Adipocyte (in vitro differentiated cells): ENCODE measurements at places on chromosomes 6 and 20.
A peak's percentile ranks its signal among the peaks of the same experiment; 100 is the strongest.

DNA sequence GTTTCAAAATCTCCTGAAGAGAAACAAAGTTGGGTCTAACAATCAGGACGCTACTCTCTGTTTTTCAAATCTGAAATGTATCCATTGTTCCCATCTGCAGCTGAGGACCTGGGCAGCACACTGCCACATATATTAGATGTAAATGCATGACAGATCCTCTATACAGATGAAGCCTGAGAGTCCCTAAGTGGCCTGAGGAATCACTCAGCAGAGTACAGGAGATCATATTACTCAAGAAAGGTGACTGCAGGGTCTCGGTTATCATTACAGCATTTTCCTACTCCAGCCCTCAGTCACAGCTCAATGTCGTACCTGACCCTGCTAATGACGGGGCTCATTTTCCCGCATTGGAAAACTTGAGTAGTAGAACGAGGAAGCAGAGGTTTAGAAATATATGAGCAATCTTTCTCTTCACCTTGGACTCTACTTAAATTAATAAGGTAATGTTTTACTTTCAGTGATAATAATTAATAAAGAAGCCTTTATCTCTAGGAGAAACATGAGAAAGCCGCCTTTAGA is 256.2 kb upstream of the IRAK1BP1 start:
- no peak for DNase-seq

- DNase-seq: no peak
Observed at GRCh38 chr6:160735523-160735922, 33.5 kb downstream of the PLG start.

- DNase-seq: no peak
Observed at GRCh38 chr6:105786890-105787655, 299.1 kb upstream of the PRDM1 start.

DNA sequence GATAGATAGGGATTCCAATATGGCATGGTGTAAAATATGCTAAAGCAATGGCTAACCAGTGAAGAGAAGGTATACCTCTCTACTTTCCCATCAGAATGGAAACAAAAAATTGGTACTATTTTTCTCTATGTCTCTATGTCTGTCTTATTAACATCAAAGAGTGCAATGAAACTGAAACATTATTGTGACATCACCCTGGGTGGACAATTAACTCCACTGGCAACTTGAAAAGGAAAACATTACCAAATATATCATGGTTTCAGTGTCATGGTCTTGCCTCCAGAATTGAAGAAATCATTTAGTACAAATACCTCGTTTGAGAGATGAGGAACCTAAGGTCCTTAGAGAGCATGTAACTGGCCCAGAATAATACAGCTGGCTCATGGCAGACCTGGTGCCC is 1132.5 kb upstream of the MAP3K7 start:
- DNase-seq: no peak

GRCh38 chr6:104750449-104750848 is 109.3 kb downstream of the HACE1 start:
- DNase-seq: no peak

- DNase-seq: no peak
Observed at GRCh38 chr6:38355519-38355918, 284.2 kb downstream of the BTBD9 start.

- peak; percentile 95 for DNase-seq
Observed at GRCh38 chr6:37137201-37138090, 32.5 kb upstream of the PIM1 start.

DNA sequence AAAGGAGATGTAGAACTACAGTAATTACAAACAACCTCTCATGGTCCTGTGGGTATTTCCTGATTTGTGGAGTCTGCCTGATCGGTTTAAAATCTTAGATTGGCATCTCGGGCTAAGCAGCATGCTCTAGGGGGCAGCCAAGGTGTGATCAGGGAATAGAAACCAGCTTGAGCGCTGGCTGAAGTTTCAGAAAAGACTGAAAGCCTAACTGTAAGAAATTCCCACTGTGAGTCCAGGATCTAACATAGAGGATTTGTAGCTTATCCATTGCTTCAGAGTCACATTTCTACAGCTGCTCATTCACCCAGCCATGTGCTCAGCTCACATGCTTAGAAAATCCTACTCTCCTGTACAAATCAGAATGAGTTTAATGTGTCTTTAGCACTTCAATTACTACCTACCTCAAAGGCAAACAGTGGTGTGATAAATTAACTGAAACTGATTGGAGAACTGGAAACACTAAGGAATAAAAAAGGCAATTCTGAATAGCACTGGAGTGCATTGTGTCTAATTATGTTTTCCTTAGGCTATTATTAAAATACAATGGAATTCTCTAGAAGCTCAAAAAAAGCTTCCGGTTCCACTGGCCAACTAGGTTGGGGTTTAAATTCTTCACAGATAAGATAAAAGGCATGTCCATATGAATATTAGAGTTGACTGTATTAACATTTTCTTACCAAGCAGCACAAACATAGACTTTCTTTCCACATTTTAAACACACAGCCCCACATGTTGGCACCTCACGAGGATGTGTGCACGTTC is 73.8 kb upstream of the MPC1 start:
- no peak for DNase-seq

DNA sequence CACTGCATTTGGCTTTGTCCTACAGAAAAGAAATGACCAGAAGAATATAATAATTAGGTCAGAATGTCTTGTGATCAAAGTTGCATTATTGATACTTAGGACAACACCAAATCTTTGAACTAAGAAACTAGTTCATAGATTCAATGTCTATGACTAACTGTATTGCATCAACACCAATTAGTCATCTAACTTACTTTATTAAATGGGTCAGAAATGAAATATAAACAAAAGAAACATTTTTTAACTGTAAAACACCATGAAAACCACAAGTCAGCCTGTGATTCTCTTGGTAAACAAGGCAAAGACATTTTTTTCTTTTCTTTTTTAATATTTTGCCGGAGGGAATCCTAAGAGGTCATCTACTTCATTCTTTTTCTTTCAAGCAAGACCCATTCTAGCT is 114.1 kb upstream of the HDDC2 start:
- peak; percentile 37 for DNase-seq

DNA sequence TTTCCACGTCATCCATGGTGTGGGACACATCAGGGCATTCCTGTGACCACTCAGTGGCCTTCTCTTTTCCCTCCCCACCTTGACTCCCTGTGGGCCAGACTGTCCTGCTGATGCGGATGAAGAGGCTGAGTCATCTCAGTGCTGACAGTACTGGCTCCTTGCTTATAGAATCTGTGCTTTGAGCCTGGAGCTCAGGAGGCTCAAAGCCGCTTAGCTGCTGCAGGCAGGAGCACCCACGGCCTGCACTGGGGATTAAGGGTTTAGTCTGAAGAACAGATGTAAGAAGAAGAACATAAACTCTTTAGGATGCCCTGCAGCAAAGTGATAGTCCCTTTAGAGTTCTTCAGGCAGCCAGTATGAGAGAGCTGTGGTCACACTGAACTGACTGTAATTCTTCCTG is 642.0 kb upstream of the CHD6 start:
- DNase-seq: no peak

DNA sequence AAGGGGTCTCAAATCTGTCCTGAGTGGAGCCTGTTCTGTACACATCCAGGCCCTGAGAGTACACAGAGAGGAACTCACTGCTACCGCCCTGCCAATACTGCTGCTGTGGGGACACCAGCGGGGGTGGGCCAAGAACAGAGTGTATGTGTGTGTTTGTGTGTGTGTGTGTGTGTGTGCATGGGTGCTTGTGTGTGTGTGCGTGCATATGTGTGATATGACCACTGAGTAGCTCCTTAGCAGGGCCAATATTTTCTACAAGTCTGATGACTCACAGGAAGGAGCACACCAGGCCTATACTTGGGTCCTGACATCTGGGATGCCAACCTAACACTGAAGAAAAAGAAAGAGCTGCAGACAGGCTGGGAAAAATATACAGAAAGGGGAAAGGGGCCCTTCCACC is 1.4 kb downstream of the RAET1E start:
- DNase-seq: peak; percentile 13

GRCh38 chr20:37296371-37296770 is 6.9 kb downstream of the MANBAL start:
- DNase-seq: no peak

DNA sequence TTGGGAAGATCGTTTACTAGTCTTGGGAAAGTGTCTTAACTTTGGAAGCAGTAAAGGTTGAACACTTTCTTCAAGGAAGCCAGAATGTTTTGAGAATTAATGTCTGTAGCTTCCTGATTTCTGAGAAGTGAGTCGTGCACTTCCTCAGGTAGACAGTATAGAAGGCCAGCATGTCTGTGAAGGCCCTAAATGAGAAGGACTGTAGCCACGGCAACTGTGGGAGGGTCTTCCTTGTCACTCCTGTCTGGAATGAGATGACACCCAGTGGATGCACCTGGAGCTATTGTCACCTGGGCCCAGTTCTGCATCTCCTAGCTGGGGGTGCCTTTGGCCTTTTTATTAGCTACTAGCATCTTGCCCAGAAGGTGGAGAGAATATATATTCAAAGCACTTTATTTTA is 8.8 kb downstream of the STX16 start:
- no peak for DNase-seq

GRCh38 chr6:125257351-125257750 is 44.4 kb downstream of the HDDC2 start:
- DNase-seq: no peak

- DNase-seq: peak; percentile 71
Observed at GRCh38 chr6:24719125-24719971, at the start of gene C6orf62. Gene C6orf62, minus strand, starts transcription at chr6:24719154. Its CDS starts 486 bp downstream, at chr6:24718668.

DNA sequence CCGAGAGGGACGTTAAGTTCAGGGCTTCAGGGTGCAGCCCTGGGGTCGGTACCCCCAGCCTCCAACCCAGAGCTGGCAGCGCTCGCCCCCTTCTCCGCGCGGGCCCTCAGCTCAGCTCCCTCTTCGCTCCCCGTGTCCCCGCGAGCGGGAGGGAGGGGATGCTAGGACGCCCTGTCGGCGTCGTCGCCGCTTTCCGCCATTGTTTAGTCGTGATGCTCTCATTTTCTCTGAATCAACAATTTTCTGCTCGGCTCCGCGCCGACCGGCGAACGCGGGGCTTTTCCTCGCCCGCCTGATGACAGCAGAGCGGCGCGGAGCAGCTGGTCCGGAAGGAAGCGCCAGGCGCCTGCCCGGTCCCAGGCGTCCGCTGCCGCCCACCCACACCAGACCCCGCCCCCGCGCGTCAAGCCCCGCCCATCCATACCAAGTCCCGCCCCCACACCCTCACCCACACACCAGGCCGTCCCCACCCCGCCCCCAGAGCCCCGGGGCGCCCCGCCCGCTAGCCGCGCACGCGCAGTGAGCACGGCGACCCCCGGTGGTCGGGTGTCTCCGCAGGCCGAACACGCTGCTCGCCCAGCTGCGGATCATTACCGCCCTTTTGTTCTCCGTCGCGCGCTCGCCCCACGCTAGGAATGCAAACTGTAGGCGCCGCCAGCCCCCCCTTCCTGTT is 50.1 kb upstream of the SLC32A1 start:
- peak; percentile 71 for DNase-seq

DNA sequence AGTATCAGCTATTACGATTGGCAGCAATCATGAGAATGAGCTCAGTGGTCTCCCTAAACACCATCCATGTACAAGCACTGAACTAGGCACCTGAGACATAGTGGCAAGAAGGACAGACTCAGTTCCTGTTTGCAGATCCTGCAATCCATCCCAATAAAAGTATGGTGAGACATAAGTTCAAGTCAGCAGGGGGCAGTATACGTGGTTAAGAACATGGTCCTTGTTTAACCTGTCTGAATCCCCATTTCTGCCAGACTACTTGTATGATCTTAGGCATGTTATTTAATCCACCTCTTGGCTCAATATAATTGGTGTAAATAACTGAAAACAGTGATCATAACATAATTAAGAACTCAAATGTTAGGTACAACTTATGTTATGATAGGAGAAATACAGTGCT is 33.2 kb upstream of the PNISR start:
- peak; percentile 28 for DNase-seq

DNA sequence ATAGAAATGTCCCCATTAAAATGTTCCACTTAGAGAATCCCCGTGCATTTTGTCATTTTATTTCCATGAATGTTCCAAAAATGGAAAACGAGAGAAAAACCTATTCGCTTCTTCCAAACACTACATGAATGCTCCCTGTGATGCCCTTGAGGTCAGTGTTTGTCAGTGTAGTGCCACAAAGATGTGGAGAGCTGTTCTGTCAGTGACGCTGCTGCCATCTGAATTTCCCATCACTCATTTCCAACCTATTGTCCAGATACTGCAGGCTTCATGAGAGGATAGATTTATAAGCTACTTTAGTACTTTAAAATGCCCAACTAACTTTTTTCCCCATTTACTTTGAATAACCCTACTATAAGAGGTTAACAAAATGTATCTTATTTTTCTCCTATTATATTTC is 335.8 kb downstream of the CDKAL1 start:
- DNase-seq: no peak

DNA sequence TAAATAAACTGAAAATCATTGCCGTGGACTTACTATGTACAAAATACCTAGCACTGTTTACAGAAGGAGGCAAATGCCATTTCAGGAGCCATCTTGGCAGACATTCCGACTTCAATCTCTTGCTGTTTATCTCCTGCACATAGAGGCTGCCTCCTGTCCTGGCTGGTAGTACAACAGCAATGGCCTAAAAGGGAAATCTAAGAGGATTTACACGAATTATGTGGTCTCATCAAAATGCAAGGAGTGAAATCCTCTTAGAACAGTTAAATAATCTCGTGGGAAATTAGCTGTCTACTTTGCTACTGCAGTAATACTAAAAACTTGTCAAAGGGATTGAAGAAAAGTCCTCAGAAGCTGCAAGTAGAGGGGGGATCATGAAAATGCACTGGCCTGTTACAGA is 82.2 kb upstream of the SLC2A12 start:
- no peak for DNase-seq

DNA sequence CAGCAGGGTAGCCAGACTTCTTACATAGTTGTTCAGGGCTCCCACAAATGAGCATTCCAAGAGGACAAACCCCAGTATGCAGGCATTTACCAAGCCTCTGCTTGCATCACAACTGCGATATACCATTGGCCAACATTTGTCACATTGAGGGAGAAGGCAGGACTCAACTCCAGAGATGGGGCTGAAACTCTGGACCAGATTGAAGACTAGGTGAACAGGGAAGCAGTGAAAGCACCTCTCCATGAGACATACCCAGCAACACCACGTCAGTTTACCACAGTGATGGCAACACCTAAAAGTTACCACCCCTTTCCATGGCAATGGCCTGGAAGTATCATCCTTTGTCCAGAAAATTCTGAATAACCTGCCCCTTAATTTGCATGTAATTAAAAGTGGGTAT is 7.9 kb upstream of the RALY start:
- DNase-seq: no peak

GRCh38 chr6:43378631-43379030 is 9.2 kb upstream of the ZNF318 start:
- no peak for DNase-seq

DNA sequence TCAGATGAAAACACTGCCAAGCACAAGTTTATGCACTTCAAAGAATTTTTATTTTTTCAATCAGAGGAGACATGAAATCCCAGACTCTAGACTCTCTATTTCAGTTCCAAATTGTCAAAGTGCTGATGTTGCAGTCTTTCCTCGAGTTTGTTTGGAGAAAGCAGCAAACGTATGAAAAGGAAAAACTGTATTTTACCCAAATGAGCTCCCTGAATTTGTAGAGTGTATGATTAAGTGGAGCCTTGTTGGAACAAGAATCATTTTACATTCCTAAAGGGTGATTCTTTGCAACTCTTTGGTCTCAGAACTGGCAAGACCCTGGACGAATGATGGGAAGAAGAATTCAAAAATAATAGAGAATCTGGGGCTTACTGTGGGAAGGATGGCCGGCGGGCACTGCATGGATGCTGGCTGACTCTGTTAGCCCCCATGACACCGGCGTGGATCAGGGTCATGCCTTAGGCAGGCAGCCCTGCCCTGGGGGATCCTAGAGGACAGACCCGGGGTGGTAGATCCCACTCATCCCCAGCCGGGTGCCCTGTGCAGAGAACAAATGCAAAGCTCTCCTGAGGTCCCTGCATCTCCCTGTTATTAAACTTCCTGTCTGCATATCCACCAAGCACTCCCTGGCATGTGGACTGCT is 207.4 kb downstream of the FNDC1 start:
- DNase-seq: peak; percentile 2
